ENCODE measurements at places on chromosomes 12 and 14.

DNA sequence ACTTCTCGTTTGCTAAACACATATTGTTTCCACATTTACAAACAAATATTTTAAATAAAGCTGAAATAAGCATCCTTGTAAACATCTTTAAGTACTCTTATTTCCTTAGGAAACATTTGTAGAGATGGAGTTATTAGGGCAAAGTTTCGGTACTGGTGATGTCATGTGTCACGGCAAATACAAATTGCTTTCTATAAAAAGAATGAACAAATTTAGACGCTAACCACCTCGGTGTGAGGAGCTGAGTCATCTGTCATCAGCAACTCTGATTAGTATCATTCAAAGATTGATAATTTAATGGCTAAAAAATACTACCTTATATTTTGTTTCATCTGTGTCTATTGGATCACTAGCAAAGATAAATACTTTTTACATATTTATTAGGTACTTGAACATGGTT lies 982.0 kb downstream of the VRK1 start:
- DNase-seq: no peak

DNA sequence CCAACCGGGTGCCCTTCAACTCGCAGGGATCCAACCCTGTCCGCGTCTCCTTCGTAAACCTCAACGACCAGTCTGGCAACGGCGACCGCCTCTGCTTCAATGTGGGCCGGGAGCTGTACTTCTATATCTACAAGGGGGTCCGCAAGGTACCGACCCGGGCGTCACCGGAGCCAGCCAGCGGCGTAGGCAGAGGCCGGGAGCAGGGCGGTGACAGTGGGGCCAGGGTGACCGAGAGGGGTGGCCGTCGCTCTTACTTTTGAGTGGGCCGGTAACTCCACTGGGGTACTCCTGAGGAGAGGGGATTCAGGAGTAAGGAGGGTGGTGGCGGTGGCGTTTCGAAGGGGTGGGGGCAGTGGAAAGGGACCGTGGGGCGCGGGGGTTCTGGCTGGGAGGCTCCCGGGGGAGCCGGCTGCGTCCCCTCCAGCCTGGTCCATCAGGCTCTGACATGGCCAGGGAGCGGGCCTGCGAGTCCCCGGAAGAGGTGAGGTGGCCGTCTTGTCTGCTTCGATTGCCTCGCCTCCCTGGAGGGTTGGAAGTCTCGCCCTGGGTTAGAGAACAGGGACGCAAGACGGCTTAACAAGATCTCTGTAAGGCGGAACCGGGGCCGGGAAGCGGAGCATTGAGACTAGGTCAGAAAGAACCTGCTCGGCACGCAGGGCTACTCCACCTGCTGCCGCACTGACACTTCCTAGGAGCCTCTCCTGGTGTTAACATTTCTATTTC lies 491 bp downstream of the WDR20 start:
- no peak for DNase-seq

DNA sequence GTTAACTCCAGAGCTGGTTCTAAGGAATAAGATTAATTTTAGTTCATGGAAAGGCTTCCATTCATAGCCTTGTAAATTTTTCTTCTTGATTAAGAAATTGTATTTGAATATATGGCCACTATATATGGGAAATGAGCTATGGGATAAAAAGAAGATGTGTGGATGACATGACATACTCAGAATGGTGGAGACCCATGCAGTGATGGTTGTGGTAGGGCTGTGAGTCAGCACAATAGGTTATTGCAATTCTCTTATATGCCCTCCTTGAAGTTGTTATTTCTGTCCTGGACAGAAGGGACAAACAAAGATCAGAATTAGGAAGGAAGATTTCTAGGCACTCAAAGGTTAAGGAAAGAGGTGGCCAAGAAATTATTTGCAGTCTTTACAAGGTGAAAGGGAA lies 21.5 kb downstream of the RASSF9 start:
- DNase-seq: no peak

GRCh38 chr14:28652782-28653181 lies 113.8 kb upstream of the FOXG1 start:
- no peak for DNase-seq

DNA sequence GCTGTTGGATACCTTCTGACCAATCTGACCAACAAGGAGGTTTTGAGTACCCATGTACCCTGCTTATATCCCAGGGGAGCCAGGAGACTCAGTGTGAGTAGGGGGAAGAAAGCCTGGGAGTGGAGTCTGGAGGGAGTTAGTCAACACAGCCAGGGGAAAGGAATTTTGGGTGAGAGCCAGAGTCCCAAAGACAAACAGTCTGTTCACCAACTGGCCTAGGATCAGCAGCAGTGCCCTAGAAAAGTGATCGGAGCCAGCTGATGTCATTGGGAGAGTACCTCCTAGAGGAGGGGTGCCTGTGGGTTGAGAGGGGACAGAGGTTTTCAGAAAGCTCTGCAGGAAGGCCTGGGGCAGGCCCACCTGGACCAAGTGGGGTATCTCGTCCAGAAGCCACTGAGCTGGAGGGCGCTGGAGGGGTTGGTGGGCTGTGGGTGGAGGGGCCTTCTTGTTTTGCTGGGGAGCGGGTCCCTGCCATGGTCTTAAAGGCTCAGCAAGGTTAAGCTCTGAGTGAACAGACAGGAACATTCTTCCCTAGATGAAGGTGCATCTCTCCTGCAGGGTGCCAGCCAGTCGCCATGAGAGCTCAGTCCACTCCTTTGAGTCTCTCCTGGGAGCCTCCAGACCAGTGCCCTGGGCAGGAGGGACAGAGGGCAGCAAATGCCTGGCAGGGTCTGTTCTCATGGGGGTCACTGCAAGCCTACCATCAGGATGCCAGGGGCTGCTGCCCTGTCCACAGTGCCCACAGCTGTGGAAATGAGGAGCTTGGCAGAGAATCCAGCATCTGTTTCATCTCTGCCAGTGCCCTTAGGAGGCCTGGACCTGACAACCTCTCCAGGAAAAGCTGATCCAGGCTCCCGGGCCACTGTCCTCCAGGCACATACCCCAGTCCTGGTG lies 63.6 kb downstream of the CHGA start:
- DNase-seq: no peak

DNA sequence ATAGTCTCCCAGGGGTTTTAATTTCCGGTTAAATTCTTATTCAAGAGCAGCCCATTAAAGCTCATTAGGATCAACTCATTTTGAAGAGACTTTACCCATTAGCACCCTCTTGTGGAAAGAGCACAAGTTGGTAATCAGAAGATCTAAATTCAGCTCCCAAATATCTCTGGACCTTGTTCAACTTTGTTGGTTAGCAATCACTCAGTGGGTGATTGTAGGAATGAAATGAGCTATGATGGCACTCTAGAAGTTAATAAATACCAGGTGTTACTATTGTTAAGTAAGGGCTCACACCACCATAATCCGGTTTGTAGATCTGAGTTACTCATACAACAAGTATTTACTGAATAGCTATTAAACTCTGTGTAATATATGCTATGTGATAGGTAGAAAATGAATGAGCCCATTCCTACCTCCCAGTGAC lies 42.9 kb downstream of the TRIP11 start:
- DNase-seq: no peak

DNA sequence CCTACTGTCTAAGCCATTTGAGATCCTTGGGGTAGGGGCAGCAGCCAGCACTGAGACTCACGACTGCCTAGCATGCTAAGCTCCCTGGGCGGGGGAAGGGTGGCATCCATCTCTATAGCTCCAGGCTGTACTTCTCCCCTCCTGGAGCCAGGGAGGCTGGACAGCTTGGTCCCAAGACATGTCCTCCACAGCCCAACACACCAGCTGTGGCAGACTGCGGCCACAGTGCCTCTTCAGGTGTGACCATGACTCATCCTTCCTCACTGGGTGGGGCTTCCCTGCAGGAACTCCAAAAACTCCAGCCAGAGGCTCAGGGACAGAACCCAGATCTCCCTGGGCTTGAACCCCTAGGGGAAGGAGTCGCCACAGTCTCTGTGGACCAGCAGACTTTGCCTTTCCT lies 193.9 kb downstream of the GPHN start:
- DNase-seq: no peak

DNA sequence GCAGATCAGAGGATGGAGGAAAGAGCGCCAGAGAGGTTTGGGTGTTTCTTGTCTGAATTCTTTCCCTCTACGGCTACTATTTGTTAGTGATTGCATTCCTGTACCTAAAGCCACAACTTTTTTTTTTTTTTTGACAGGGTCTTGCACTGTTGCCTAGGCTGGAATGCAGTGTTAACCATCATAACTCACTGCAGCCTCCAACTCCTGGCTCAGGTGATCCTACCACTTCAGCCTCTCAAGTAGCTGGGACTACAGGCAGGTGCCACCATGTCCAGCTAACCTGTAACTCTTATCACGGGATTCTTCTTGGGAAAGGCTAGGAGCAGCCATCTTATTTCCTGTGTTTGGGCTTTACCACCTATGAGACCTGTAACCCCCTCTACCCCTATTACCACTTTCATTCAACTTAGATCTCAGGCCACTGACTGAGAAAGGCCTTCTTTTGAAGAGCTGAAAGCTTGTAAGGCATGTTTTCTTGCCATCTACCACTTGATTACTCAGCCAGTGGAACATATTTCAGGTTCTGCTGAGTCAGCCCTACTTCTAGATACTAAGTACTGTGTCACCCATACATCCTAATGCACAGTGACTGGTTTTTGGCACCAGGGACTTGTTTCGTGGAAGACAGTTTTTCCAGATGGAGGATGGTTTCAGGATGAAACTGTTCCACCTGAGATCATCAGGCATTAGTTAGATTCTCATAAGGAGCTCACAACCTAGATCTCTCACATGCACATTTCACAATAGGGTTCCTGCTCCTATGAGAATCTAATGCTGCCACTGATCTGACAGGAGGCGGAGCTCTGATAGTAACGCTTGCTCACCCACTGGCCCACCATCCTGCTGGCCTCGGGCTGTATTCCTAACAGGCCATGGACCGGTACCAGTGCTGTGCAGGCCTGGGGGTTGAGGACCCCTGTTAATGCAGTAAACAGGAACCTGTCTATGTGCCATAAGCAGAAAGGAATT lies 6.9 kb downstream of the VEZT start:
- no peak for DNase-seq

DNA sequence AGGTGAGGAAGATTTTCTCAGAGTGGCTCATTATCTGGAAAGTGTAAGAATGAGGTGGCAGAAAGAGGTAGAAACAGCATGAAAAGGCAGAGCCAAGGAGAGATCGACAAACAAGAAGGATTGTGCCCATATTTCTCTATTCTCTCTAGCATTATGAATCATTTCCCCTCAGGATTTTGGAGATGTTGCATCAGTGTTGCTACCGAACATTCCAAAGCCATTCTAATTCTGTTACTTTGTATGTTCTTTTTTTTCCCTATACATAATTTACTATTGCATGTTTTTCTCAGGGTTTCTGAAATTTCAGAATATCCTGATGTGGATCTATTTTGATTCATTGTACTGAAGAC lies 61.4 kb downstream of the KICS2 start:
- DNase-seq: no peak

- no peak for DNase-seq
Observed at GRCh38 chr12:93653079-93653478, 24.1 kb upstream of the CRADD start.
